NCI-H748 treated with DMSO at 0.1 percent for 48 hours (cell line): ENCODE measurements at places on chromosomes 2 and 18.

GRCh38 chr18:46732801-46733200, 24.1 kb downstream of the ST8SIA5 start:
- DNase-seq = no peak

GRCh38 chr2:174327841-174328113, 7.0 kb upstream of the SP9 start:
- DNase-seq = no peak

- no peak for DNase-seq
Measured at GRCh38 chr2:158760887-158761286, 34.2 kb upstream of the DAPL1 start.

- no peak for DNase-seq
Measured at GRCh38 chr2:86064006-86064405, 41.7 kb downstream of the POLR1A start.

GRCh38 chr2:233638836-233639235, 2.6 kb downstream of the UGT1A10 start:
- DNase-seq = no peak

DNA sequence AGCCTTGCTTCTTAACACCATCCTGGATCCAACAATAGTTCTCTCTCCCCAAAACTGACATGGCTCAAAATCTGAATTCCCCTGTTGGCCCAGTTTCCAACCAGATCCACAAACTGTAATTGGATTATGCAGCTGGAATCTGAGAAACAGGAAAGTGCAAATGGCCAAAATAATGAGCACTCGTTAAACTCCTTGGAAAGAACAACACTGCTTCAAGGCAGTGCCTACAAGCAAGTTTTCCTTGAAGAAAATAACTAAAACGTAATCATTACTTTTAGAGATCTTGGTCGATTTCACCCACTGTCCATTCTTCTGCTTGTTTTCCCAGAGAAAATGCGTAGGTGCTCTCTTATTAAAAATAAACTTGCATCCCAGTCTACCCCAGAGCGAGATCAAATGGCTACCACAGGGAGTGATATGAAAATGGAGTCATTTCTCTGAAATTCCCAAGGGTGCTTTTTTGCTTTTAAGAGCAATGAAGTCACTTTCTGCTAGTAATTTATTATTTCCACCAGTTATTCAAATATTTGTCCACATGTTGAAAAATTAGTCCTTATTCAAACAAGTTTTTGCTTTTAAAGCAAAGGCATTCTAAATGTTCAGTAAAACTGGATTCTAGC, 264.2 kb downstream of the C1D start:
- no peak for DNase-seq

GRCh38 chr18:54223568-54224241, 764 bp downstream of the MBD2 start:
- DNase-seq = peak; percentile 39

DNA sequence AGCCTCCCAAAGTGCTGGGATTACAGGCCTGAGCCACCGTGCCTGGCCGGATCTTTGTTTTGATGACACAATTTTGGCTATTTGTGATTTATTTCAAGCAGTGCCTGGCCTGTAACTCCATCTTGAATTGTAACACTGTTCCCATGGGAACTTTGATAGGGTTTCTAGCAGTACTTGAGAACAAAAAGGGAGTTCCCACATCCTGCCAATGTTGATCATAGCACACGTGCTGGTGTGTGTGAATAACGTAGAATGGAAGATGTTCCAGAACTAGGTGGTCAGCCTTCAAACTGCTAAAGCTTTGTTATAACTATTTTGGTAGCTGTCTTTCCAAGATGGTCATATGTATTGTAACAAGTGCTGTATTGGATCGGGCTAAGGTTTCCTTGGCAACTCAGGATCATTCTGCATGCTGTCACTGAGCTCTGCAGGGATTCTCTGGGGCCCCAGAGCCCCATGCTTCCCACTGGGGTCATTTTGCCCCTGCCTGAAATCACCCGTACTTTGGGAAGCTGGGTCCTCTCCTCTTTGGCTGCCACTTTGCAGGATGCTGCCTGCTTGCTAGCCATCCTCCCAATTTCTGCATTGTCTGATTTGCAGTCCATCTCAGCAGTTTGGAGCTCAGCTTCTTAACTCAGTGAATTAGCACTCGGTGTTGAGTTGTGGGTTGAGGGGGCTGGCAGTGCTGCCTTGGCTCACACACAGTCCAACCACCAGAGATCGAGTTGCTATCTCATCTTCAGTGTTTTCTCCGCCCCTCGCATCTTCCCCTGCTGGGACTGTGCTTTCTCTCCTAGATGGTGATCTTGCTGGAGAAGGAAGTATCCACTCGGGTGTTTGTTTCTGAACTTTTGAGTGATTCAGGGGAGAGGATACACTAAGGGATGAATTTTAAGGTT, 26.8 kb downstream of the SH3RF3 start:
- no peak for DNase-seq

DNA sequence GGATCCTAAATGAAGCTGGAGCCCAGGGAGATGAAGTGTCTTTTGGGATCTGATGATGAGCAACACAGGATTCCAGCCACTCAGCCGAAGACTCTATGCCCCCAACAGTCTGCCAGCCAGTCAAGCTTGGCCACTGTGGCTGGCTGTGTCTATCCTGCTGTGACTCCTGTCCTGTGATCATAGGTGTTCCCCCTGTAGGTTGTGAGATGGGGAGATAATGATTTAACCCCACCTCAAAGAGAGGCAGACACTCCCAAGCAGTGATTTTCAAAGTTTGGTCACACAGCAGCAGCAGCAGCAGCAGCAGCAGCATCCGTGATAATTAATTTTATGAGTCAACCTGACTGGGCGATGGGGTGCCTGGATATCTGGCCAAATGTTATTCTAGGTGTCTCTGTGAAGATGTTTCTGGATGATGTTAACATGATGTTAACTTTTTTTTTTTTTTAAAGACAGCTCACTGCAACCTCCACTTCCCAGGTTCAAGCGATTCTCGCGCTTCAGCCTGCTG, 21.4 kb upstream of the RHOB start:
- DNase-seq = no peak

DNA sequence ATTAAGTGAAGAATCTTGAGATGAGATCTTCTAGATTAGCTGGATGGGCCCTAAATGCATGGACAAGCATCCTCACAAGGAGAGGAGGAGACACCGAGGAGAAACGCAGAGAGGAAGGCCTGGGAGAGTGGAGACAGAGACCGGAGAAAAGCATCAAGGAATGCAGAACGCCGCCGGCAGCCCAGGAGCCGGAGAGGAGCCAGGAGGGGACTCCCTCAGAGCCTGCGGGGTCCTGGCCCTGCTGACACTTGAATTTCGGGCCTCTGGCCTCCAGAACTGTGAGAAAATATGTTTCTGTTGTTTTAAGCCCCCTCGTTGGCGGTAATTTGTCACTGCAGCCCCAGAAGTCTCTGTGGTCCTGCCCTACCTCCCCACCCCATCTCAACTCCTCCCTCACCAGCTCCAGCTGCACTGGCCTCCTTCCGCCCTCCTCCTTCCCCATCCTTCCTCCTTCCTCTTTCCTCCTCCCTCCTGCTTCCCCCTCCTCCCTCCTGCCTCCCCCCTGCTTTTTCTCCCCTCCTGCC, 116.7 kb downstream of the TWIST2 start:
- DNase-seq = no peak

DNA sequence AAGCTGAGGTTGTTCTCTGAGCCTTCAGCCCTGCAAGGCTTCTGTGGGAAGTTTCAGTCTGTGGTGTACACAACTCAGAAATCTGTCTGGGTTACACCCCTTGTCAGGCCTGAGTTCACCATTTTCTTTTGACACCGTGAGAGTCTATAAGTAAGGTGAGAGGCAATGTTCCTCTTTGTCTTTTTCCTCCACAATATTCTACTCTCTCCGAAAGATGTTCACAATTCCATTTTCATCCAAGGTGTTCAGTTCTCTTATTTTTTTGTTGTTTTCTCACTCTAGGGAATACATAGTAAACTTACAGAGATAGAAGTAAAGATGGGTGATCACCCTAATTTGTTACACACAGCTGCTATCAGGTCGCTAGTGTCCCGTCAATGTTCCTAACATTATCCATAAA, 3.2 kb downstream of the ERMN start:
- no peak for DNase-seq

DNA sequence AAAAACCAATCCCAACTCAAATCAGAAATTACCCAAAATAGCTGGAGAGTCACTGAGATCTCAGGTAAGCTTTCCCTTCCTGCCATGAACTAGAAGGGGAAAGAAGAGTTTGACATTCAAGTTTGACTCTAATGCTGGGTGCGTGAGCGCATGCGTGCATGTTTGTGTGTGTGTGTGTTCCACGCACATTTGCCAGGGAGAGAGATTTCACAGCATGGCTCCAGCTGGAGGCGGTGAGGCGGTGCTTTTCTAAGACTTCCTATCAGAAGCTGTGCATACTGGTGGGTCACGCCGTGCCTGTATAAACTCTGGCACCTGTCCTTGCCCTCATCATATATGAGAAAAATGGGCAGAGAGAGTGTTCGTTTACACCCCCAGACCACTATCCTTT, 116.2 kb downstream of the MSH2 start:
- DNase-seq = no peak
